Stromal cell of bone marrow (primary cell): ENCODE measurements at places on chromosomes 2 and 18.

DNA sequence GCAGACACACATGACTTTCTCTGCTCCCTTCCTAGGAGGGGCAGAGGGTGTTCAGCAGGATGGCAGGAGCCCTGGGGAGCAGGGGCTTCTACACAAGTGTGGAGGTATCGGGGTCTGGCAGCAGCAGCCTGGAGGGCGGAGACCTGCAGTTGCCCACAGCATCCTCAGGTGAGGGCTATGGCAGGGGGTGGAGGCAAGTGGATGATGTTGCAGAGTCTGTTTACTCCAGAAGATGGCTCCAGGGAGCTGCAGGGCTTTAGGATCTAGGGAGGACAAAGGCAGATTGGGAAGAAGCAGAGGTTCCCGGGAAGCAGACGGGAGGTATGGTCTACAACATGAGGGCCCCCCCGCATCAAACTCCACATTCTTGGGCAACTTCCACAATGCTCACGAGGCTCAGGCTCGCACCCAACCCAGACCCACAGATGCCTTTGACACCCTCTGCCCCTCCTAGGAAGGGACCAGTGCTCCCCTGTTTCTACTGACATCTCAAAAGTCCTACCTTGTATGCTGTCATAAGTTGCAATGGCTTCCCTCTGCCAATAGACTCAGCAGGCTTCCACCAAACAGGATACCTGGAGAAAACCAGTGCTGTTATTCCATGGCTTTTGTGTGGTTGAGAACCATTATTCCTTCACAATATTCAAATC lies 12.0 kb upstream of the ATP6V1C2 start:
- no peak for DNase-seq

DNA sequence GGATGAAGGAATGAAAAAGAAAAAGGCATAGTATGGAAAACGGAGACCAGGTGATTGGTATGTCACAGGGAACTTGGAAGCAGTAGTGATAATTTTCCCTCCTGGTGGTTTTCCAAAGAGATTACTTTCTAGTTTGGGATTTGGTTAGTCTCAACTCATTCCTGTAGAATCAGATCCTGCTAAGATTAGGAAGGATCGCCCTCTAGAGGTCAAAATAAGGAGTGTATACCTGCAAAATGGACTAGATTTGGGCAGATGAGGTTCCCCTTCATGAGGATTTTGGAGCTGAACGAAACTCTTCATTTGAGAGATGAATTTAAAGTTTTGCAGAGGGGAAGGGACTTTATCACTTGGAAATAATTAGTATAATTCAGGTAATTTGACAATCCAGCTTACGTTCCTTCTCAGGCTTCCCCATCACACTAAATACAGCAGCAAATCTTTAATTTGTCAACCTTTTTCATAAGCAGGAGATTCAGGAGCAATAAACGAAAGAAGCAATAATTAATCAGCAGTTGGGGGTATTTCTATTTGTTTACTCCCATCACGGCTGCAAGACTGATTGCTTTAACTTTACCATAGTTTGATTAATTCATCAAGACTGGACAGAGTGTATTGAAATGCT lies 65.2 kb downstream of the CCDC195 start:
- peak; percentile 40 for DNase-seq

GRCh38 chr2:218406949-218407618 lies 7.4 kb downstream of the CTDSP1 start:
- DNase-seq = no peak

DNA sequence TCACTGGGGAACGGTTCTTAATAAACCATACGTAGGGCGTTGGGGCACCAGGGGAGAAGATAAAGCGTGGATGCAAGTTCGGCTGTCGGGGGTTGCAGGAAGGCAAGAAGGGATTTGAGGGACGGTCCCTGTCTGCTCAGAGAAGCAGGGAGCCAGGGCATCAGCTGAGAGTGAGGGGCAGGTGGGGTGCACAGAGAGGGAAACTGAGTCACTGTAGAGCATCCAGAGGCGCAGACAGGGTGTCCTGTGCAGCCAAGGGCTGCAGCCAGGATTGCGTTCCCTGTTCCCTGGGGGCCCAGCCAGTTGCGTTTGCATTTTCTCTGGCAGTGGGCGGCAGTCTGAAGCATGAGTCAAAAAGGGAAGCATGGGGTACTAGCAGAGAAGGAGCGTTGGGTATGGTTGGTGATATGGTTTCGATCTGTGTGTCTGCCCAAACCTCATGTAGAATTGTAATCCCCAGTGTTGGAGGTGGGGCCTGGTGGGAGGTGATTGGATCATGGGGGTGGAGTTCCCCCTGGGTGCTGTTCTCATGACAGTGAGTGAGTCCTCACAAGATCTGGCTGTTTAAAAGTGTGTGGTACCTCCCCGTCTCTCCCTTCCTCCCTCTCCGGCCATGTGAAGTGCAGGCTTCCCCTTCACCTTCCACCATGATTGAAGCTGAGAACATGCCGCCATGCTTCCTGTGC lies 202.9 kb downstream of the NDUFA10 start:
- no peak for DNase-seq

DNA sequence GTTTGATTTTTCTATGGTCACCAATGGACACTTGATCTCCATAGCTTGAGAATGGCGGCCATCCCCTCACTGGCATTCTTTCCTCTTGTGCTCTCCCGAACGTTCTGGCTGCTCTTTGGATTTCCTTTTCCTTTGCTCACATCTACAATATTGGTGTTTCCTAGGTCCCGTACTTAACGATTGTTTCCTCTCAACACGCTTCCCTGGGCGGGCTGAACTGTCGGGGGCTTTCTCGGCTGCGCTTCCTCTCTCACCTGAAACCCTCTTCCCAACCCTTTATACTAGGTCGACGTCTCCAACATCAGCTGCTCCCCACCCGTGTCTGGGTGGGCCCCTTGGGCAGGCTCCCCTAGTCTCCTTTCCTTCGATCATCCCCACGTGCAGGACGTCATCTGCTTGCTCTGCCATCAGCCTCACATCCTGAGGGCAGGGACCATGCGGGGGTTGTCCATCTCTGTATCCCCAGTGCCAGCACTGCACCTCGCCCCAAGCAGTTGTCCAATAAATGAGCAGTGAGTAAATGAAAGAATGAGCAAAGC lies 634 bp upstream of the DIS3L2 start:
- DNase-seq = no peak

DNA sequence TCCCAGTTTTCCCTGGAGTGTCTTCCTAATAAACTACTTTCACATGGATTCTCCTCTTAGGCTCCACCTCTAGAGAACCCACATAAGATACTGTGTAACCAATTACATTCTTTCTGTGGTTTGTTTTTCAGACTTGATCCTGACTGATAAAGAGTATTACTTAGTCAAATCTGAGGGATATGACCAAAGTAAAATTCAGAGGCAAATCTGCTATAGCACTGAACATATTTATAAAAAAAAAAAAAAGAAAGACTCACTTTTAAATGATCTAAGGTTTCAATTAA lies 13.9 kb downstream of the CKAP2L start:
- no peak for DNase-seq

- no peak for DNase-seq
These were observed 601.9 kb downstream of the CNTNAP5 start for GRCh38 chr2:124626993-124627392.

DNA sequence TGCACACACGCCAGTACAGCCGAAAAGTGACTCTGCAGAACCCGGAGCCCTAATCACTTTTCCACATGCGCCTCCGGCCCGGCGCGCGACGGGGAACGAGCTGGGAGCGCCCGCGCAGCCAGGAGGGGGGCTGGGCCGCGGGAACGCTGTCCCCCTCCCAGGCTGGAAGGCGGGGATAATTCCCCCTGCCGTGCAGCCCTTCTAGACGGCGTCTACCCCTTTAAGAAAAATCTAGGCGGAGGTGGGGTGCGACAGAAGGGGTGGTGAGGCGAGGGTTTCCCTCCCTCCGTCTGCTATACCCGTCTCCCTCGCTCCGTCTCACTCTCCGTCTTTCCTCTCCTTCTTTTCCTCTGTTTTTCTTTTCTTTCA lies 2.4 kb downstream of the CYP26B1 start:
- no peak for DNase-seq

DNA sequence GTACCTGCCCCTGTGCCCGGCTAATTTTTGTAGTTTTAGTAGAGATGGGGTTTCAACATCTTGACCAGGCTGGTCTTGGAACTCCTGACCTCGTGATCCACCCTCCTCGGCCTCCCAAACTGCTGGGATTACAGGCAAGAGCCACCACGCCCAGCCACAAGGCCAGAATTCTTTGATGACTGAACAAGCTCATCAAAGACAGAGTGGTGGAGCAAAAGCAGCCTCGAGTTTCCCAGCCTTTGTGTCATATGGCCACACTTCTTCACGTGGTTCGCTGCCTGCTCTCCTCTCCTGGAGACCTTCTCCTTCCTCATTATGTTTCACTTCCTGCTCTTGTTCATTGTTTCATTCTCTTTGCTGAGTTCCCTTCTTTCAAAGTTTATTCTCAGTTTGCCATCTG lies 9.9 kb upstream of the NPC1 start:
- no peak for DNase-seq
